Hepatocyte (in vitro differentiated cells): ENCODE measurements at places on chromosomes 4 and X. TPM values are rescaled to one million over a fixed set of nuclear protein-coding genes. Genes with fewer than 3 reads are reported as not detected.

FMR1NB gene
- total RNA-seq = not detected in 2 replicates

TMEM144 gene
- total RNA-seq = 58.9 and 68.5 TPM in 2 replicates

DNA sequence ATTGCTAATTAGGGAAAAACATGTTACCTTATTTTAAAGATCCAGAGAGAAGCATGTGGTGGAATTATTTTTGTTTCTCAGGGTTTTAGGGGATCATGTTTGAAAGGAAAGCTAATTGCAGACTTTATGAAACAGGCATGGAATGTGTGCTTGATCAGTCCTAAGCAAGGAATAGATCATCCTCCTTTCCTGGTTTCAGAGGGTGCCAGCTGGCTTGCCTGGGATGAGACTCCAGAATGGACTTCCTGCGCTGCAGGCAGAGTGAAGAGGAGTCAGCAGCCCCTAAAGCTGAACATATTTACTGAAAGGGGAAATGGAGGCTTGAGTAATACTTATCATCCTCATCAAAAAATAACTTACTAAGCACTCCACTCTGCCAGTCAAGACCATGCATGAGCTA is 13.3 kb downstream of the FGF5 start:
- no peaks in the 10 kb centered on the region for H3K36me3 ChIP-seq
- DNase-seq = no peak
- no peak overlapping the region for H3K27ac ChIP-seq
- H3K4me1 ChIP-seq = no peaks in the 10 kb centered on the region
- peaks cover 4% of the 10 kb centered on the region for H3K27me3 ChIP-seq
- H3K4me3 ChIP-seq = no peak overlapping the region

DNA sequence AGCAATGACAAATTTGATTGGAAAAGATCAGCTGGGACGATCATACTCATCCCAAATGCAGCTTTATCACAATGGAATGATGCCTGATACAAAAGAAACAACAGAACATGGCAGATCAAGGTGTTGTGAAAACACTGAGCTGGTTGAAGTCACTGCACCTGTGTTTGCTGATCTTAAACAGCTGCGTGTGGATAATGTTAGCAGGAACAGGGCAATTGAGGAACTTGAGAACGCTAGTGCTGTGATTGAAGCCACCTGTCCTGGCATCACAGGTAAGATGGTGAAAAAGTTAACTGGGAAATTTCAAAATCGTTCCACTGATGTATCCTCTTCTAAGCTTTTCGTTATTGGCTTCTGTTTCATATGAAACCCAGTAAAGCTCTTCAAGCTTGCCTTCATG is 27.4 kb upstream of the SOD3 start:
- H3K36me3 ChIP-seq = no peaks in the 10 kb centered on the region
- no peaks in the 10 kb centered on the region for H3K27me3 ChIP-seq
- H3K4me1 ChIP-seq = no peaks in the 10 kb centered on the region
- H3K27ac ChIP-seq = no peak overlapping the region

DNA sequence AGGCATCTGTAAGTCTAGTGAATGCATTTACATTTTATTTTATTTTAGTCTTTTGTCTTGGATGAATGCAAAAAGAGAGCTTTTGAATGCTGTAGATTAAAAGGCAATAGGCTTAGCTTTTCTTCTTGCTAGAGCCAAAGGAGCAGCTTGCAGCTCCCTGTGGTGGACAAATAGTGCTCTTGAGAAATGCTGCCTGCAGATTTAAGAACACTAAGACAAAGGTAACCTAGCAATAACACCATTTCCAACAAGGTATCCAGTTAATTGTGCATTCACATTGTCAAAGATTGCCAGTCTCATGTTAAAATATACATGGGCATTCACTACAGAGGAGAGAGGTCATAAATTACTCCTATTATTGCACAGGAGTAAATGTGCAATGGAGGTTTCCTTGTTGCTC is 859.2 kb upstream of the PRKX start:
- no peak for DNase-seq
- H3K36me3 ChIP-seq = no peaks in the 10 kb centered on the region
- H3K4me3 ChIP-seq = no peak overlapping the region
- no peak overlapping the region for H3K27ac ChIP-seq
- no peaks in the 10 kb centered on the region for H3K27me3 ChIP-seq

GRCh38 chr4:114717432-114717831 is 118.8 kb downstream of the UGT8 start:
- no peak overlapping the region for H3K27ac ChIP-seq
- no peak for DNase-seq
- H3K4me1 ChIP-seq = no peaks in the 10 kb centered on the region
- no peaks in the 10 kb centered on the region for H3K36me3 ChIP-seq
- no peaks in the 10 kb centered on the region for H3K27me3 ChIP-seq
- no peak overlapping the region for H3K4me3 ChIP-seq

- DNase-seq = no peak
- no peak overlapping the region for H3K4me3 ChIP-seq
- H3K27ac ChIP-seq = no peak overlapping the region
- no peaks in the 10 kb centered on the region for H3K4me1 ChIP-seq
- H3K36me3 ChIP-seq = no peaks in the 10 kb centered on the region
These were observed 13.1 kb downstream of the TAB3 start for GRCh38 chrX:30875957-30876356.

DNA sequence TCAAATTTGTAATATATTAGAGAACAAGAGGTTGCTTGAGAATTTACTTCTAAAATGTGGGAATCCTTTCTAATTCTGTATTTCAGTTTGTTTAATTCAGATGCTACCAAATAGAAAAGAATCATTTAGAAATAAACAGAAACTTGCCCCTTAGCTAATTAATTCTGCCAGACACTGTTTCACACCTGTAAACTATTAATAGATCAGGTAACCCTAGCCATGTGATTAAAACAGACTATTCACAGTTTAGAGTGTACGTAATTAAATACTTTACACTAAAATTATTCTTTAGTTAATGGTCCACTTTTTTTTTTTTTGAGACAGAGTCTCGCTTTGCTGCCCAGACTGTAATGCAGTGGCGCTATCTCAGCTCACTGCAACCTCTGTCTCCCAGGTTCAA is 124.0 kb downstream of the PTPN13 start:
- H3K27ac ChIP-seq = no peak overlapping the region
- no peaks in the 10 kb centered on the region for H3K4me1 ChIP-seq
- no peaks in the 10 kb centered on the region for H3K36me3 ChIP-seq
- DNase-seq = no peak
- H3K27me3 ChIP-seq = no peaks in the 10 kb centered on the region

DNA sequence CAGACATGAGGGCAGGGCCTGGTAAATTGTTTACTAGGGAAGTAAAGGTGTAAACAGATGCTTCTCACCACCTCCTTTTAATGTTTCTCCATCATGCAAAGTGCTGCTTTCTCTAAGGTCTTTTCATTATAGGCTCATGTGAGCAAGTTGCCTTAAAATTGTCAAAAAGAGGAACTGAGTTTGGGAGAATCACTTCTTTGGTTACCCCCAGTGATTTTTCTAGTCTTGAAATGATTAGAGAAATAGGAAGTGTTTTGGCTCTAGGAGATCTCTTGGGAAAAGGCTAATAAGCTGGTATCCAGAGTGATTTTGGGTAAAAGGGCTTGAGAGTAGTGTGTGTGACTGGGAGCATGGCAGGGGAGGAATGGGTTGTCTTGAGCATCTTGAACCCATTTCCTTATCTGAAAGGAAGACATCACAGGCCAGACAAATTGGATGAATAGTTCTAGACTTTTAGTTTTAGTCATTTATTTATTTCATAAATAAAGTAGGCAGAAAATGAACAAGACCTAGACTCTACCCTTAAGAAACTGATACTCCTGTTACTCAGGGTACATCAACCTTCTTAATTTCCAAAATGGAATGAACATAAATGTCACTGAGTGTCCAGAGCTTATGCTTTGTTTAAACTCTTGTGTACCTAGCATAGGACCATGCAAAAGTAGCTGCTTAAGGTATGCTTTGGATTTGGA is 14.2 kb downstream of the GRPR start:
- no peaks in the 10 kb centered on the region for H3K36me3 ChIP-seq
- no peaks in the 10 kb centered on the region for H3K4me1 ChIP-seq
- H3K4me3 ChIP-seq = no peak overlapping the region
- H3K27ac ChIP-seq = no peak overlapping the region
- DNase-seq = no peak
- no peaks in the 10 kb centered on the region for H3K27me3 ChIP-seq

- H3K4me3 ChIP-seq = no peak overlapping the region
- no peak for DNase-seq
- H3K36me3 ChIP-seq = no peaks in the 10 kb centered on the region
- no peaks in the 10 kb centered on the region for H3K27me3 ChIP-seq
These were observed 36.3 kb downstream of the SOD3 start for GRCh38 chr4:24831637-24832036.
